ENCODE measurements at places on chromosomes 13 and 19. TPM values are rescaled to one million over a fixed set of nuclear protein-coding genes. Genes with fewer than 3 reads are reported as not detected.

The CBLC gene
- total RNA-seq, result 4.9 TPM

The HSPB6 gene
- 57.1 TPM for total RNA-seq

- DNase-seq, result no peak
These were observed 498.1 kb downstream of the COG6 start for GRCh38 chr13:40153516-40153915.

DNA sequence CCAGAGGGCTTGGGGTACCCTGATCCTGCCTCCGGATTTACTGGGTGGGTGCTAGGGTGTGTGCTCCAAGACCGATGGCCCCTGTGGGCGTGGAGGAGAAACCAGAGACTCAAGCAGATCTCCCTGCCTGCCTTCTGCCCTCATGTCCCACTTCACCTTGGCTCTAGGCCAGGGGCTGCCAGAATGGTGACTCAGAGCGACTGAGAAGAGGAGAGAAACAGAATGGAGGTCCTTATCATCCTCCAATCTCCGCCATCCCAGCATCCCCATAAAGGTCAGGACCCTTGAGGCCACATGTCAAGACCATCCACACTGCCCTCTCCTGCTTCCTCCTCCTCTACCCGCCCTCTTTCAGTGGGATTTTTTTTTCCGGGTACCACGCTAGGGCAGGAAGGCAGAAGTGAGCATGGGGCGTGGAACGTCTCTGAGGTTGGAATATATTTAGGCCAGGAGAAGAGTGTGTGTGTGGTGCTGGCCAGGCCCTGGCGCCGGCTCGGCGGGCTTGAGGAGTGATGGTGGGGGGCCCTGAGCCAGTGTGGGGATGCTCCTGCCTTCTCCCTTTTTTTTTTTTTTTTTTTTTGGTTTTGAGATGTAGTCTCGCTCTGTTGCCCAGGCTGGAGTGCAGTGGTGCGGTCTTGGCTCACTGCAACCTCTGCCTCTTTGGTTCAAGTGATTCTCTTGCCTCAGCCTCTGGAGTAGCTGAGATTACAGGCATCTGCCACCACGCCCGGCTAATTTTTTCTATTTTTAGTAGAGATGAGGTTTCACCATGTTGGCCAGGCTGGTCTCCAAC is 22.3 kb downstream of the IER2 start:
- no peak for DNase-seq

- DNase-seq, result peak; percentile 86
These were observed 822 bp upstream of the ZNF274 start for GRCh38 chr19:58181902-58182576.

- DNase-seq, result peak; percentile 47
These were observed 62.6 kb downstream of the MLLT1 start for GRCh38 chr19:6216996-6217751.

- DNase-seq, result no peak
These were observed 5.9 kb downstream of the RTBDN start for GRCh38 chr19:12828494-12828893.

DNA sequence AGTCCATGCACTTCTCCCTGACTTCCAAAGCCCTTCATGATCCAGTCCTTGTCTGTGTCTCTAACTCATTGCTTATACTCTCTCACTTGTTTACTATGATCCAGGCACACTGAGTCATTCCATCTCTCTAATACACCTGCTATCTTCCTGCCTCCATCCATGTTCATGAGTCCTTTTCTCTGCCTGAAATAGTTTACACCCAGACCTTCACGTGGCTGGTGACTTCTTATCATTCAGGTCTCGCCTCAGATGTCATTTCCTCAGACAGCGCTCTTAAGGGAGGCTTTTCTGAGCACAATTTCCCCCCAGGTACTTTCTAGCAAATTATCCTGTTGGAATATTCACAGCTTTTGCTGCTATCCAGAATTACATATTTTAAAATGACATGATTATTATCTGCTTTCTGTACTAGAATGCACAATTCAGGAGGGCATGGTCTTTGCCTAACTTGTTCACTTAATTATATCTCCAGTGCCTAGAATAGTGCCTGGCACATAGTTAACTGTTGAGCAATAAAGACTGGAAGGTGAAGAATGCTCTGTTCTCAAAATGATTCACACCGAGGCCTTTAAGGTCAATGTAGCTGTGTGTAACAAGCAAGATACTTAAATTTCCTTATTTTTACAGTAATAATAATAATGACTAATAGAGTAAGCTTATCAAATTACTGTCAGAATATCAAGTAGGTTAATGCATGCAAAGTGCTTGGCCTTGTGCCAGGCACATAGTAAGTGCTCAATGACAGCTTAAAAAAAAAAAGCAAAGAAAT is 183.7 kb upstream of the SPRY2 start:
- no peak for DNase-seq

DNA sequence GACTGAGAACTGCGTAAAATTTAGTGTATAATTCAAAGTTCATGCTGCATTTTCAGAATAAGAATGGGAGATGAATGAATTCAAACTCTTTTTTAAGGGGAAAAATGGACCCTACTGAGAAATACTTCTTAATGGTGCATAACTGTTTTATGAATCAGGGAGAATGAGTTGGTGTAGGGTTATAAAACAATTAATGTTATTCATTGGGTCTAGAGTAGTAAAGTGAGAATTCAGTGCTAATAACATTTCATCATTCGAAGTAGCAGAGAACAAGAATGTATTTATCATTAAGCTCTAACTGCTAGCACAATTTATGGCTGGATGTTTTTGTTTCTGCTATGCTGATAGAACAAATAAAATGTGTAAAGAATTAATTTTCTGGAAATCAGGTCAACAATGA is 310.2 kb downstream of the SLITRK5 start:
- no peak for DNase-seq

DNA sequence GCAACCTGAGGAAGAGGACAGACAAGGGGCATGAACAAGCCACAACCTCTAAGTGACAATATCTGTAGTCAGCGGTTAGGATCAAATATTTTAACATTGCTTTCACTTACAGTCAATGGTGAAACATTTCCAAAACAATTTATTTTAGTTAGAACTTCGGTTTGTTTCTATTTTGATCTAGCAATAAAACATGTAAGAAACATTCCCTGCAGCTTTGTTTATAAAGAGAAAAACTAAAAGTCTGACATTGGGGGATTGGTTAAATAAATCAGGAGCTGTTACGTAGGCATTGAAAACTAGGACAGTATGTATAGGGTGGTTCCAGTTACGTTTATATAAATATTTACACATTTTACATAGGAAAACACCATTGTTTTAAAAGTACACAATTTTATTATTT is 3.4 kb downstream of the URI1 start:
- no peak for DNase-seq

DNA sequence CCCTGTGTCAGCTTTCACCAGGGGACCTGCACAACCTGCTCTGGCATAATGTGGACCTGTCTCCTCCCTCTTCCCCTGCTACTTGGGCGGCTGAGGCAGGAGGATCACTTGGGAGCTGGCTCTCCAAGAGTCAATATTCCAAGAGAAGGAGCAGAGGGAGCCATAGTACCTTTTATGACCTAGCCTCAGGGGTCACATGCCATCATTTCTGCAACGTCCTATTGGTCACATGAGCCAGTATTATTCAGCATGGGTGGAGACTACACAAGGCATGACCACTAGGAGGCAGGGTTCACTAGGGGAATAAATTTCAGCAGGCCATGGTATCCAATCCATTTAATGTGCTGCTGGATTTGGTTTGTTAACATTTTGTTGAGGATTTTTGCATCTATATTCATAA is 12.0 kb upstream of the SHFL start:
- no peak for DNase-seq

DNA sequence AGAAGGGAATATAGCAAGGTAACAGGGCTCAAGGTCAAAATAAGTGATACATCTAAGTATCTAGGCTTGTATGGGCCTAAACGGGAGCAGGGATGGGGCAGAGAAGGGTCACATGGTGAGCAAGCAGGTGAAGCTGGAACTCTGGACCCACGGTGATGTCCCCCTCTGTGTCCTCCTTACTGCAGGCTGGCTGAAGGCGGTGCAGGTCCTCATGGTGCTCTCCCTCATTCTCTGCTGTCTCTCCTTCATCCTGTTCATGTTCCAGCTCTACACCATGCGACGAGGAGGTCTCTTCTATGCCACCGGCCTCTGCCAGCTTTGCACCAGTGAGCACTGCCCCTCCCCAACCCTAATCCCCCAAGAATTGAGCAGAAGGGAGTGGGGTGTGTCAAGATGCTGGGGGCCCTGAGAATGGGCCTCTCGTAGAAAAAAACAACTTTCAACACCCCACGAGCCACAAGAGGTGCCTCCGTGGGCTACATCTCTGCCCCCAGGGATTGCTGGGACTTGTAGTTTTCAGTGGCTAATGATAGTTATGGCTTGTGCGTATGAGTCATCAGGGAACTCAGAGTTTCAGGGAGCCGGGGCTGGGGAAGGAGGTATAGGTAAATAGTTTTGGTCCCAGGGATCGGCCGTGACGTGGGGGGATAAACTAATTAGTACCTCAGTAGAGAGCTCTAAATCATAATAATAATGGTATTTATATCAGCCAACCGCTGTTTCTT is 4.0 kb downstream of the EMP3 start:
- DNase-seq, result no peak

DNA sequence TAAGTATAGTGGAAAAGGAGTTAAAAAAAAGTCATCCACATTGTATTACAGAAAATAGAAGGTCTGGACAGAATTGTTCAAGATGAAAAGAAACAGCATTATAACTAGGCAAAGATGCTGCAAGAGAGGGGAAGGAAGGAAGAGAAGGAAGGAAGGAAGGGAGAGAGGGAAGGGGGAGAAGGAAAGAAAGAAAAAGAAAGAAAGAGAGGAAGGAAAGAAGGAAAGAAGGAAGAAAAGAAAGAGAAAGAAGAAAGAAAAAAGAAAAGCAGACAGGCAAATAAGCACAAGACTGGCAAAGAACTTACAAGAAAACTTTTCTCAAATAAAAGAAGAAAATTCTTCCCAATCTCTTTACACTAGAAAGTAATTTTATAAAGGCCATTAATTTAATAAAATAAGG is 15.1 kb upstream of the FLT1 start:
- DNase-seq, result no peak

GRCh38 chr13:45778882-45779281 is 72.7 kb downstream of the SIAH3 start:
- DNase-seq, result no peak

Measured in testis (tissue), 5 donors.